Activated B cell treated with CpG ODN at 0.5 μM for 24 hours (primary cell): ENCODE measurements at places on chromosomes 4 and X.

GRCh38 chr4:25502115-25502514 is 125.1 kb downstream of the ANAPC4 start:
- no peak for DNase-seq

- no peak for DNase-seq
These were observed at the start of gene CYTL1 for GRCh38 chr4:5019274-5019673. CYTL1 (minus strand) TSS chr4:5019458; CDS start chr4:5019445, 13 bp downstream.

DNA sequence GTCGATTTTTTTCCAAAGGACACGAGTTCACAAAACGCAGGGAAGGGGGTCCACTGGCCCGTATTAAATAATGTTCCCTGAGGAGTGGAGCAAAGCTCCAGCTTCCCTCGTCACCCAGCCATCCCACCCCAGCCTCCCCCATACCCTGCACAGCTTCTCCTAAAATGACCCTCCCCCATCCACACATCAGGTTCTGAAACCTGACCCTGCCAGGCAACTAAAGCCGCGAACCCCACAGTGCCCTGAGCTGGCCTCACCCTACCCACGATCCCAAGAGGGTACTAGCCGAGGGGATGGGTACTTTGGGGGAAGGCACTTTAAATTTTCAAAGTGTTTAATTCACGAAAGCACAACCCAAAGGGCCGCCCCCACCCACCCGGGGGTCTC is 634 bp downstream of the APOO start:
- DNase-seq, result no peak

DNA sequence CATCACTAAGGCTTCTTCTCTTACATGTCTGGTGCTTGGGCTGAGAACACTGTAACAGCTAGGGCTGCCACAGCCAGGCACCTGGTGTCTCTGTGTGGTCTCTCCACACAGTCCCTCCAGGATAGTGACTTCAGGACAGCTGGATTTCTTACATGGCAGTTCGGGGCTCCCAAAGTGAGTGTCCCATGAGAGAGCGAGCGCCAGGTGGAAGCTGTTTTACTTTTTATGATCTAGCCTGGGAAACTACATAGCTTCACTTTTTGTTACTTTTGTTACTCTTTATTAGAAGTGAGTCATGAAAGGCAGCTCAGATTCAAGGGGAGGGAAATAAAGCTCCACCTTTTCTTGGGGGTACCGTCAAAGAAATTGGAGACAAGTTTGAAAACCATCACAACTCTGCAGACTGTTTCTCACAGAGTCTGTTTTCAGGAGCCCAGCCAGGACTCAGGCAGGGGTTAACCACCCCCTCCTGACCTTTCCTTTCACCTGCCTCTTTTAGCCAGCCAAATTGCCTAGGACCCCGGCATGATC is 373.0 kb downstream of the MID1IP1 start:
- no peak for DNase-seq

GRCh38 chrX:31058284-31058683 is 13.6 kb downstream of the FTHL17 start:
- no peak for DNase-seq

DNA sequence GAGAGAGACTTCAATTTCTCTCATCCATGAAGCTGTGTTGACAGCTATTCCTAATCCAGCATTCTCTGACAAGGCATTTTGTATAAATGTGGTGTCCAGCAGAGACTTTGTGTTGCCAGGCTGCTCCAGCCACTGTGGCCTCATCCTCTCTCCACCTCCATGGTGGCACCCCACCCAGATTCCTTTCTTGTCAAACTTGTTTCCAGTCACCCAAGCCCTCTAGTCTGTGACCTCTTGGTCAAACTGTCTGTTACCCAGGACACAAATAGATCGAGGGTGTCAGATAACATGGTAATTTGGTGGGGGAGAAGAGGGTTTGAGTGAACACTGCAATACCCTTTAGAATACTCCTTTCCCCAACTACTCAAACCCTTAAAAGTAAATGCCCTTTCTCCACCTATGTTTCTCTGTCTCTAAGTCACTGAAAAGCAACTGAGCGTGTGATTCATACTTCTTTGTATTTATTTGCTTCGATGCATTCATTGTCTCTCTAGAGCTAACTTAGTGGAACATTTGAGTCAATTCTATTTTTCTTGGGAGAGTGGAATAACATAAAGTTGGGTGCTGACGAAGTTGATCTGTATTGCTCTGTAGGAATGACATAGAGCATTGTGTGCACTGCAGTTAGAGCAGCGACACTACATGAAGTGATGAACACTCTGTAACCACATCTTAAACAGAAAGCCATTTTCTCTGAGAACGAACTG is 13.7 kb downstream of the PITX2 start:
- DNase-seq, result no peak

- no peak for DNase-seq
These were observed 142.0 kb downstream of the RTL3 start for GRCh38 chrX:78517124-78517523.

- no peak for DNase-seq
These were observed 431.3 kb downstream of the KCNIP4 start for GRCh38 chr4:21517126-21517859.

DNA sequence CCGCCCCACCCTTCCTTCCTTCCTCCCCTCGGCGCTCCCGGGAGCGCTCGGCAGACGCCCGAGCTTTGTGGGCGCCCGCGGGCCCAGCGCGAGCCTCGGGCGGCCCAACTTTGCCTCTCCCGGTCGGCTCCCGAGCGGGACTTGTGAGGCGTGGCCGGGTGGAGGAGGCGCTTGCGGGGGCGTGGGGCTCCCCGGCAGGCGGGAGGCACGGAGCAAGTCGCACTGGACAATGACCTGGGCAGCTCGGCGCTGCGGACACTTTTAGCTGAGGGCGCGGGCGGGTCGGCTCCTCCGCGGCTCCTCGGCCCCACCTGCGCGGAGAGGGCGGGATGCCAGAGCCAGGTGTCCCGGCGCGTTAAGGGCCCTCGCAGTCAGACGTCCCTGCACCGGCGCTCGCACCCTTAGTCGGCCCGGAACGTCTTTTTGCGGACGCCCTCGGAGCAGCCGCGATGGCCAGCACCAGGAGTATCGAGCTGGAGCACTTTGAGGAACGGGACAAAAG is 385 bp downstream of the DCLK2 start:
- peak; percentile 40 for DNase-seq

DNA sequence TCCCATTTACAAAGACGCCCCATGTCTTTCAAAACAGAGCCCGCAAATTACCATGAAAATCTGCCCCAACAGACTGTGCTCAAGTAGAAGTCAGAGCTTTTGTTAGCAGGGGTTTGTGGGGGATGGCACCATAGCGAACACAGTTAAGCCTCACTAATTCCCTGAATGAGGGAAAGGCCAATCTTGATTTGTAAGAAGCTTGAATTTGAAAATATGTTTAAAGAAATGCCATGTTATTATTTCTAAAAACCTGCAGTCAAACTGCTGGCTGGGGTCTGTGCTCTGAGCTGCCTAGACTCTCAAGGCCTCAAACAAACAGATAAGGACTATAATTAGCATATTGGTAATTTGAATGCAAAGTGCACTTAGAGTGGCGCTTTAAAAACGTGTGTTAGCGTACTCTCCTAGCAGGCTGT is 9.4 kb upstream of the PAK3 start:
- DNase-seq, result no peak

- no peak for DNase-seq
These were observed 53.5 kb upstream of the HPRT1 start for GRCh38 chrX:134406356-134407064.

- no peak for DNase-seq
These were observed 2.7 kb downstream of the PLS3 start for GRCh38 chrX:115563633-115564162.

DNA sequence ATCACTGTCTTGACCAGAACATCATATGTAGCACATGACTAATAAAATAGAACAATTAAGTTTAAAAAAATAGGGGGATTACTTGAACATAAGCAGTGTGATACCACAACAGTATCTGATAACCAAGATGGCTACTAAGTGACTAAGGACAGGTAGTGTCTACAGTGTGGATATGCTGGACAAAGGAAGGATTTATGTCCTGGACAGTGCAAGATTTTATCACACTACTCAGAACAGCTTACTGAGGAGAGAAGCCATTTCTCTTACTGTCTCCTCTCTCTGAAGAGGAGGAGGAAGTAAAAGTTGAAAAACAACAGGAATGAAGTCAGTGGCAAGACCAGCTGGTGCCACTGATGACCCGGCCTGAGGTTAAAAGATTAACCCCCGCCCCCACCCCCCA is 4.0 kb upstream of the SLC10A7 start:
- DNase-seq, result no peak

GRCh38 chrX:7270933-7271332 is 123.0 kb upstream of the PUDP start:
- no peak for DNase-seq

DNA sequence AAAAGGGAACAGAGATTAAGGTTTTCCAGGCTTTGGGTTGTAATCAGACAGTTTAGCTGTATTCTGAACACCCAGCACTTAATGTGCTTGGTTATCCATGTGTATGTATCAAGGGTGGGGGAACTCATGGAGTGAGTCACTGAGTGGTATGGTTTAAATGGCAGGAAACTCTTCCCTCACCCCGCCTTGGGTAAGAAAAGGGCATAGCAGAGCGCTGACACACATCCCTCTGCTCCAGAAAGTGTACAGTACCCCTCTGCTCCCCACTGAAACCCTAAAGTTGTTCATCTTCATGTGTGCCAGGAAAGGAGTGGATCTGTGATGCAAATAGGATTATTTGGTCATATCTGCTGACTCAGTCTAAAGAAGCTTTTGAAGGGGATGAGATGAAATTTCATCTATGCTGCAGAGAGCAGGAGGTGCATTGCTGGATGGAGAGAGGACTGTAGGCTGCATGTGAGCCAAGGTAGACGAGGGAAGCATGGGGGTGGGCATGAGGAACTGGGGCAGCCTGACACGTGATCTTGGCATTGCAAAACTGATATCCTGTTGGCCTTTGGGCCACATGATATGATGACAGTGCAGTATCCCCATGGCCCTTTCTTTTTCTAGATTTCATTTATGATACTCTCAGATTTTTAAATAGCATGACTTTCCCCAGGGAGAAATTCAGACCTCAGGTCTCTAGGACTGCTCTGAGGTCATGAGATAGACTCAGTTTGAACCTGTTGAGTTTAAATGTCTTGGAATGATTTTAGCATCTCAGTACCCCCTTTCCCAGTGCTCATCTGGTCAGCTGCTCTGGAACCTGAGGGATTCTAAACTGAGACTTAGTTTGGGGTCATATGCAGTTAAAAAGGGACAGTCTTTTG is 84.8 kb downstream of the TMEM164 start:
- DNase-seq, result no peak

DNA sequence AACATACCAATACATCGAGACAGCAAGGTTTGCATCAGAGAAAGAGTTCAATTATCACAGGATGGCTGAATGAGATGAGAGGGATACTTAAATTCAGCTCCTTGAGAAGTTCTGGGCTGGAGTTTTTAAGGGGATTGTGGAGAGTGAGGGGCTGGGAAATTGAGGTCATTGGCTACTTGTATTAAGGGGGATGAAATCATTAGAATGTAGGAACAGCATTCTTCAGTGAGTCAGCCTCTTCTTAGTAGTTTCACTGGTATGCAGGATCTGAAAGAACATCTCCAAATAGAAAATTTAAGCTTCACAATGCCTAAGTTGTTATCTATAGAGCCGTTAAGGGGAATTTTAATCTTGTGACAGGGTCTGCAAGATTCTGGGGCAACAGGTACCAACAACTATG is 211.6 kb upstream of the TAPT1 start:
- DNase-seq, result no peak

DNA sequence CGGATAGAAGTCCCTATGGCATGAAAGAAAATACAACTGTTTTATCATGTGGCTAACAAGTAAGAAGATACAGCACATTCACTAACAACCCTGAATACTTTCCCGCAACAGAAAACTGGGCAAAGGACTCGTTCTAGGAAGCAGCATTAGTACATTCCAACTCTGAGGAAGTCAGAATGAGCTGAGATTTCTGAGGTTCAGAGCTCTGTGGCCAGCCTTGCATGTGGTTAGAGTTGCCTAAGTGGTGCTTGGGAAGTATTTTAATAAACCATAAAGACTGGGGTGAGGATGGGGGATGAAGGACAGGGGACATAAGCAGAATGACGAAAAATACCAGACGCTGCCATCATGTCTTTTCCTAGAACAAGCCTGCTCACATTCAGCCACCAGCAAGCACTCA is 82.2 kb downstream of the EFHC2 start:
- DNase-seq, result no peak

DNA sequence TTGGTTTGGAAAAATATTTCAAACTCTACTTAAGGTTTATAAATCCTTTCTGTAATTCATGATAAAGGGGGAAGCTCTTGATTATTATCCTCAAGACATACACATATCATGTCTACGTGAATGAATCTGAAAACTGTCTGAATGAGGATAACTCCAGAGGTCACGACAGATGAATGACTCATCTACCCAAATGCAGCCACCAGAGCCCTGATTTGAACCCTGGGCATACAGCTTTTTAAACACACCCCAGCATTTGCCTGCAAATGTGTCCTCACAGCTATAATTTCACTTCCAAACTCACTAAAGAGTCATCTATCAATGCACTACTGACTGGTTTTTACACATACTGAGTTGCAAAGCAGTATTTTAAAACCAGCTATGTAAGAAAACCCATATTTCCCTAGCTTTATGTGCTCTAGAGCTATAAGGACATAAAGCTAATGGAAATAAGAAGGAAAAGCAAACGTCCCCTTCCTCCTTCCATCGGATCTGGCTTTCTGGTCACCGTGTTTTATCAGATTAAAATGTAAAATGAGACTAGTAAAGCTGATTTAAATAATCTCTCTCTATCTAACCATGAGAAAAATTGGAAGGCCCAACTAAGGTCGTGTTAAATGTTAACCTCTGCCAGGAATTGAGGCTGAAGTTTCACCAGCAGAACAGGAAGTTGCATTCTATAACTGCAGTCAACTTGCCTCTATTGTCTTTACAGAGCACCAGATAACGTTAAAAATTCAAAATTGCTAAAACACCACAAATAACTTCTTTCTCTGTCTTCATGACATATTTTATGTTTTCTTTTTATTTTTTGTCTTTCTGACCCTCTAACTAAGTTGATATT is 63.1 kb upstream of the SPP1 start:
- no peak for DNase-seq

GRCh38 chr4:61342061-61342460 is 141.9 kb downstream of the ADGRL3 start:
- no peak for DNase-seq

- no peak for DNase-seq
These were observed 1305.8 kb downstream of the PCDH7 start for GRCh38 chr4:32025851-32026459.
